ENCODE measurements at places on chromosomes 11 and 22. TPM values are rescaled to one million over a fixed set of nuclear protein-coding genes. Genes with fewer than 3 reads are reported as not detected.
A peak's percentile ranks its signal among the peaks of the same experiment; 100 is the strongest.

DNA sequence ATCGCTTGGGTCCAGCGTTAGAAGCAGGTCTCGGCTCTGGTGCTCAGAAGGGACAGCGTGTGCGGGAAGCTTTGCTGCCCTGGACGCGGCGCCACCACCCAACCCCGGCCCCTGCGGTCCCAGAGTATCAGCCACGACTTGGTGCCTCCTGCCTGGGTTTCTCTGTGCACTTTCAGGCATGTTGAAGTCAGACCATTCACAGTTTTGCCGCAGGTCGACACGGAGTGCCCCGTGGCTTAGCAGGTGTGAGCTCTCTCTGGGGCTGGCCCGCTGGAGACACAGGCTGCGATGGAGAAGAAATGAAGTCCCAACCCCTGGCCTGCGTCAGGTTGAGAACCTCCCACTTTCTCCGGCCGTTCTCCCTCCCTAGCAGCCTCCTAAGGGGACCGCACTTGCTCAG is 494.5 kb downstream of the BRD1 start:
- DNase-seq: no peak

- DNase-seq: no peak
Observed at GRCh38 chr11:2306877-2307500, 5.2 kb downstream of the TSPAN32 start.

GRCh38 chr11:76321820-76322524 is 59.0 kb downstream of the THAP12 start:
- DNase-seq: no peak

GRCh38 chr11:10918275-10918674 is 60.4 kb upstream of the ZBED5 start:
- DNase-seq: no peak

DNA sequence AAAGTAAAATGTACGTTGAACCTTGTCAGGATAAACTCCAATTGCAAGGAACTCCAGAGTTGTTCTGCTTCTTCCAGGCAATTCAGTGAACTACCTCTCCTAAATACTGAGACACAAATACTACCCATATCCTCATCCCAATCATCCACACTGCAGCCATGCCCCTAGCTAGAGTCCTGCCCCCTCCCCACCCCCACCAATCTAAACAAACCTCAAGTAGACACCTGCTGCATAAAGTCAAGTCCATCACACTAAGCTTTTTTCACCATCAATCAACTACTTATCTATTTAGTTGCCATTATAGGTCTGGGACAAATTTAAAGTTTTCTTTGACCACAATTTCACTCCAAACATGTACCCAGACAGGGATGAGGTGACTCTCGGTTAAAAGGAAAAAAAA is 93.2 kb upstream of the APOA1 start:
- no peak for DNase-seq

Gene MPZL2
- 20.1 TPM for total RNA-seq

- DNase-seq: no peak
Observed at GRCh38 chr11:119378851-119379465, 2.5 kb downstream of the USP2 start.

Gene EFCAB6
- total RNA-seq: 0.37 TPM

- peak; percentile 47 for DNase-seq
Observed at GRCh38 chr11:18243783-18244362, 4.6 kb downstream of the SAA2 start.

Gene TLCD5
- 0.42 TPM for total RNA-seq

DNA sequence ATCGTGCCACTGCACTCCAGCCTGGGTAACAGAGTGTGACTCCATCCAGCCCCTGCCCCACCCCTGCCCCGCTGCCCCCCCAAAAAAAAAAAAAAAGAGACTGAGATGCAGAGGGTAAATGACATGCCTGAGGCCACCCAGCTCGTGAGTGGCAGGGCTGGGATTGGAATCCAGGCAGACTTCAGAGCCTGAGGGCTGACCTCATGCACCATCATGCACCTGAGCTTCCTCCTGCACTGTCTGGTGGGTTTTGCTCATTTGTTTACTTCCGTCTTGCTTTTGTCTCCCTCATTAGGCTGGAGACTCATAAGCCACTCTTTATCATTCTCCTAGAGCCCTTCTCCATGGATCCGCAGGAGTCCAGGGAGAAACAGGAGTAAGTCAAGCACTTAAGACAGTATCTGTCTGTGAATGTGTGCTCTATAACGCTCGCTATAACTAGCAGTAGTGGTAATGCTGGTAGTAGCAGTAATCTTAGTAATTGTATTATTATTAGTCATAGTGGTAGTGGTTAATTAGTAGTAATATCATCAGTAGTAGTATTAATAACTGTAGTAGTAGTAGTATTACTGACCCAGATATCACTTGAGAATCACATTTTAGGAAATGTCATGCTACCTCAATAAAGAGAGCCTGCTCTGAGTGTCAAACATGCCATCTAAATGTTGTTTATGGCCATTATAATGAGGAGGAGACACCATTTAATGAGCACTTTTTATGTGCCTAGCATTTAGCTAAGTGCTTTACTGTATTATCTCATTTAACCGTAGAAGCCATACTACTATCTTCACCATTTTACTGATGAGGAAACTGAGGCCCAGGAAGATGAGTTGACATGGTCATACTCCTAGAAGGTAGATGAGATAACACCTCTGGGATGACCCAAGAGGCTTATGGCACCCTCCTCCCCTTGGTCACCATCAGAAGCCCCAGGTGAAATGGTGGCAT is 85.0 kb downstream of the NAT10 start:
- no peak for DNase-seq

DNA sequence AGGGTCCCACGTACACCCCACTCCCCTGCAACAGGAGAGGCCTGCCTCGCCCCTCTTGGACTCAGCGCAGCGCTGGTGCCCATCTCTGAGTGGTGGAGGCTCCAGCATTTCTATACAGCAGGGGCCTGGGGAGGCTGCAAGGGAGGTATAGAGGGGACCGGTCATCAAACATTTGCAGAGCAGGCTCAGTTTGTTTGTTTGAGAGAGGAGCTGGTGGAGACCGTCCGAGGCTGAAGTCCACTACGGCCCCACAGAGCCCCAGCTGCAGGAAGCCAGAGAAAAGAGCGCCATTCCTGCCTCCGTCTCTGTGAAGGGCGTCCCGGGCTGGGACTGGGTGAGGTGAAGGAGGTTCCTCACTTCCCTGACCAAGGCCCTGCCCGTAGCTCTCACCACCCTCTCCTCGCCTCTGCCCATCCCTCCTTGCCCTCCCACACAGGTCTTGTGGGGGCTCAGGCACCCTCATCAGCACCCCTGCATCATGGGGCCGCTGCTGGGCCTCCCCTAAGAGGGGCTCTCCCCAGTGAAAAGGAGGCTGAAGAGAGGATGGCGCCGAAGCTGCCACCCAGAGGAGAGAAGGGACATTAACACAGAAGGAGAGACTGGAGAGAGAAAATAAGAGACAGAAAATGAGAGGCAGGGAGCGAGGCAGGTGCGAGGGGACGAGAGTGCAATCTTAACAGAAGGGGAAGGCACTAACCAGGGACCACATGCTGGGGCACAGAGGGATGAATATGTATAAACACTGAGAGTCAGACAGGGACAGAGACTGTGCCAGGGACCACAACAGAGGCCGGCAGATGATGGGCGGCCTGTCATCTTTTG is 24.5 kb downstream of the RPUSD4 start:
- DNase-seq: no peak

Gene PAMR1
- not detected for total RNA-seq

Gene MRGPRX4
- total RNA-seq: not detected

DNA sequence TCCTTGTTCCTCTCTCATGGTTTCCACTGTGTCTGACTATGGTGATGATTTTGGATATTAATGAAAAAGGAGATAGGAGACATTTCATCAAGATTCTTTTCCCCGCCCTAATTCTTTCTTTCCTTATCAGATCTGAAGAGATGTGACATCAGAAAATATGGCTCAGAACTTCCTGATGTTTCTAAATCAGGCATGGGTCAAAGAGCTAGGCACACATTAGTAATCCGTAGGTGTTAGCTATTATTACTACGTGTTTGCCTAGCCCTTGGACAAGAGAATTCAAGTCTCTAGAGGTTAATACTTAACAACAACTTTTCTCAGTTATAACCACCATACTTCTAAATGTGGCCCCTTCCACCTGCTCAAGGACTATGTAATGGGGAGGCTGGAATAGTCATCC is 5.8 kb downstream of the JOSD1 start:
- DNase-seq: no peak

DNA sequence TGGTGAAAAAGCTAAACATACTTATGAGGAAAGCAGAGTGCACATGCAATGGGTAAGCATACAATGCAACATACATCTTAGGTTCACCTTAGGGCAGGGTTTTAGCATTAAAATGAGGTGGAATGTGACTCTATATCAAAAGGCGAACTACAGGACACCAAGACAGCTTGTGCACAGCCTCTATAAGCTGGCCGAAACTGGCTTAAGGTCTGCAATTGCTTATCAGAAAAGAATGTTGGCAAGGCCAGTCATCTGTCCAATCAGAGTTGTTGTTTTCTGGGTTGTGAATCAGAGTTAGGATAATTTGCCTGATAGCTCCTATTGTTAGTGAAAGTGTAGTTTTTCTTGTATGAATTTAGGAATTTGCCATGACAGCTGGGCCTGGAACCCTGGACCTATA is 76.5 kb downstream of the LRRC4C start:
- no peak for DNase-seq

DNA sequence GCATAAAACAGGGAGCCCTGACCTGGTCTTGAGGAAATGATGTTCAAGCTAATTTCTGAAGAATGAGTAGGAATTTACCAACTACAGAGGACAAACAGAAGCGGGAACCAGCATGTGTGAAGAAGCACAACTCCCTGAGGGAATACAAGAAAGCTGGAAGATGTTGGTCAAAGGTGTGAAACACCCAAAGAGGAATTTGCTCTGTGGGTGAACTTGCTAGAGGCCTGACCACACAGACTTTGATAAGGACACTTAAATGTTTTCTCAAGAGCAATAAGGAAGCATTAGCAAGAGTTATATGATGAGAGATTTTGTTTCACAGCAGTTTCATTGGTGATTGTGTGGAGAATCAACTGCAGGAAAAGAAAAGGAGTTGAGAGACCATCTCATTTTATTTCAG is 17.6 kb downstream of the SLC5A12 start:
- DNase-seq: no peak

DNA sequence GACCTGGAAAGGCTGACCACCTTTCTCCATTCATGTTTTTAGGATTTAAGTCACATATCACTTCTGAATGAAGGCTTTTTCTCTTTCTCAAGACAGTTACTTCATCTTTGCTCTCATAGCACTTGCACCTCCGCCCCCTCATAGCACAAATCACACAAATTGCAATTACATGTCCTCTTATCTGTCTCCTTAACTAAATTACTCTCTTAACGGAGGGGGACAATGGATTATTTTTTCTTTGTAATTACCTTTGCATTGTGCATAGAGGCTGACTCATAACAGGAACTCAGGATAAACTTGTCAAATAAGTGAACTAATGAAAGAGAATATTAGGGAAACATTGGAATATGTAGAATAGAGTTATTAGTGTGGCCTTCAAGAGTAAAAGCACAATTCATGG is 94.7 kb downstream of the MUC15 start:
- no peak for DNase-seq

DNA sequence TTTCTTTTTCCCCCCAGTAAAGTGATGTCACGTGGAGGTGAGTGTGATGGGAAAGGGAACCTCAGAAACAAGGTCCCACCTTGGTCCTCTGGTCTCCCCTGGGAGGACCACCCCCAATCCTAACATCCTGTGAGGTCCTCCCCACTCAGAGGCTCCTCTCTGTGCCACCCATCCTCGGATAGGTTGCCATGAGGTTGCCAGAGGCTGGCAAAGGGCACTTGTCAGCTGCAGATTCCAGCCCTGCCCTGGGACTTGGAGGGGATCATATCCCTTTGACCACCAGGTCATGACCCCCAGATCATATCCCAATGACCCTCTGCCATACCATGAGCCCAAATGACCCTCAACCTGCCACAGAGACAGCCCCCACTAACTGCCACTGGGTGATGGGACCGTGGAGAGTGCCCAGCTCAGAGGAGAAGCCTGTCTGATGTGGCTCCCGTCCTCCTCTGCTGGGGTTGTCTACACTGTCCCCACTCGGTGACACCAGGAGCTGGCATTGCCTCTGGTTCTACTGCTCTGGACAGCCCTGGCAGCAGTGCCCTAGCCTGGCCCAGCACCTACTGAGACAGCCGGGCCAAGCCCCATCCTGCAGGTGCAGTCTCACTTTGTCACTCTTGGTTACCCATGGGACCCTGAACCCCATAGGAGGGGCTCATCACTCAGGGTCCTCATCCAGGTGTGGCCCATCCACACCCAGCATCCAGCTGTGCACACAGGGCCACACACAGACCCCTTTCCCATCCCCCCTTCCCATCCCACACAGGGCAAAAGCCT is 90.2 kb upstream of the KCNQ1OT1 start:
- no peak for DNase-seq

Gene HEPN1
- not detected for total RNA-seq

Gene LRRC55
- total RNA-seq: not detected

Data from activated naive CD8-positive, alpha-beta T cell treated with anti-CD3 and anti-CD28 coated beads for 36 hours (primary cell).